ENCODE measurements at places on chromosomes 1 and 21. TPM values are rescaled to one million over a fixed set of nuclear protein-coding genes. Genes with fewer than 3 reads are reported as not detected.

Gene CORT
- total RNA-seq, result 0.64 TPM

Gene CDC14A
- total RNA-seq, result 33.1 TPM

Gene BTBD19
- total RNA-seq, result 7.0 TPM

Gene SERINC2
- total RNA-seq, result 10.4 TPM

Gene C1orf167
- total RNA-seq, result not detected

Gene NTRK1
- 4.9 TPM for total RNA-seq

Gene FCRLB
- total RNA-seq, result 0.15 TPM

Gene TSPAN2
- total RNA-seq, result 2.6 TPM

Gene SIPA1L2
- total RNA-seq, result 35.9 TPM

Gene SLC35E2B
- total RNA-seq, result 45.6 TPM

Gene ESPN
- total RNA-seq, result 10.8 TPM

Gene MX2
- 8.9 TPM for total RNA-seq

Gene LCE1D
- not detected for total RNA-seq

Gene LDLRAD1
- total RNA-seq, result not detected

Gene PGBD5
- 0.59 TPM for total RNA-seq

Gene ASCL5
- total RNA-seq, result not detected

Gene TBCE
- total RNA-seq, result 13.3 TPM

Gene WNT4
- total RNA-seq, result 3.1 TPM

Gene C1QC
- total RNA-seq, result 385 TPM

Gene CENPF
- 1.9 TPM for total RNA-seq

Gene PTGS2
- total RNA-seq, result 7.6 TPM

Gene DNALI1
- total RNA-seq, result 29.4 TPM

Gene FBXO42
- total RNA-seq, result 28.5 TPM

Gene OLFML3
- 51.2 TPM for total RNA-seq

Gene LCE6A
- not detected for total RNA-seq

Gene S100B
- 61.3 TPM for total RNA-seq

Gene PBX1
- 95.4 TPM for total RNA-seq

Gene TNFSF4
- total RNA-seq, result 0.66 TPM
